Large intestine (tissue), 12 donors: ENCODE measurements at places on chromosomes 1 and 21.
A peak's percentile ranks its signal among the peaks of the same experiment; 100 is the strongest.

GRCh38 chr1:207847116-207847515 is 63.8 kb downstream of the CD34 start:
- DNase-seq: no peak

- no peak for DNase-seq
These were observed 146.3 kb downstream of the TSEN15 start for GRCh38 chr1:184197831-184198230.

GRCh38 chr1:185964946-185965345 is 230.8 kb downstream of the HMCN1 start:
- DNase-seq: no peak

GRCh38 chr21:32741336-32741735 is 13.5 kb upstream of the SYNJ1 start:
- no peak for DNase-seq

DNA sequence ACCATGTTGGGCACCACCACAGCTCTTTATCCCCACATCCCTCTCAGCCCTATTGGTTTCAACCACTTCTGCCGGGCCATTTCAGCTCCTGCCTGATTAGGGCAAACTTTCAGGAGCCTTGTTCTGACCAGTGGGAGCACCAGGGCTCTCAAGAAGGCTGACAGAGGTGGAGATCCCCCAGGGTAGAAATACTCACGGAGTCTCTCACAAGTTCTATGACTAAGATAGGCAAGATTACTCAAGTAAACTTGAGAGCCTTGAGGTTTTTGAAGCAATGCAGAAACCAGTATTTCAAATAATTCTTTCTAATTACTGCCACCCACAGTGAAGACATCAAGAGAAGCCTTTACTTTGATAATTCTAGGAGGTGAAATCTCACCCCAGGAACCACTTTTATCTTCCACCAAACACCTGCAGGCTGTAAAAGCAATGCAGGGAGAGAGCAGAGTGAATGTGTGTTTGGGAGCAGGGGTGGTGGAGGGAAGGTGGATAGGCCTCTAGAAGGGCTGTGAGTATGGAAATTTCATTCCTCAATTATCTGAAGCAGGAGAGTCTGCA is 6.6 kb upstream of the PTCH2 start:
- DNase-seq: no peak

GRCh38 chr1:9849691-9850441 is 26.1 kb upstream of the CLSTN1 start:
- DNase-seq: no peak

- no peak for DNase-seq
These were observed 53.4 kb upstream of the COL6A1 start for GRCh38 chr21:45927851-45928850.

DNA sequence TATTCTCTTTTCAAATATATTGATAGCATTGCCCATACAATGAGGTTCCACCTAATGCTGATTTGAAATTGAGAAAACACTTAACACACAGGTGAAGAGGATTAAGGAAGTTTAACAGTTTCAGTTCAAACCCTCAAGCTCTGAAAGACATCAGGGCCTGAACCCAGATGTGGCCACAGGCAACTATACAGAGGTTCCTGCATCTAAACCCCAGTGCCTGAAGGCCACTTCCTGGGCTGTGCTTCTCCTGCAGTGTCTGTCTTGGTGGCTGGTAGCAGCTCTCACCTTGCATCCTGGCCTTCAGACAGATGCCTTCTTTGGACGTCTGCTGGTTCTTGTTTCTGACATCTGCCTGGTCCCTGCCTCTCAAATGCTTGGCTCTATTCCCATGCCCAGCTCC is 25.1 kb upstream of the NGF start:
- DNase-seq: no peak

DNA sequence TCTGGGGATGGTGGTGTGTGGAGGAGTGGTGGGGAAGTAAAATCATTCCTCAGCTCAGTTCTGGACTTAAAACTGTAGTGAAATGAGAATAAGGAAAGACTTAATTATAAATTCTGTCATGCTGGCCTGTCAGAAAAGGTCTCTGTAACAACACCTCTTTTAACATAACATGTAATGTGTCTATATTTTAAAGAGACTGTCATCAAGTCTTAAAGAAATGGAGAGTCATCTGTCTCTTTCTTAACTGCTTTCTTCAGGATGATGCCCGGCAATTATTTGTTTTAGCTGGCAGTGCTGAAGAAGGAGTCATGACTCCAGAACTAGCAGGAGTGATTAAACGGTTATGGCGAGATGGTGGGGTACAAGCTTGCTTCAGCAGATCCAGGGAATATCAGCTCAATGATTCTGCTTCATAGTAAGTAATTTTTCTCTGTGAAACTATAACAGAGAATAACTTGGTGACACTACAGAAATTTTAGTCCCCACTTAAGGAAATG is 30.6 kb downstream of the GNAI3 start:
- DNase-seq: no peak

- DNase-seq: no peak
These were observed 546.7 kb downstream of the PTPRU start for GRCh38 chr1:29782846-29783507.

GRCh38 chr1:155198547-155198906 is 9.2 kb downstream of the THBS3 start:
- no peak for DNase-seq

- no peak for DNase-seq
These were observed 1064.9 kb downstream of the TTLL7 start for GRCh38 chr1:82934074-82934473.

DNA sequence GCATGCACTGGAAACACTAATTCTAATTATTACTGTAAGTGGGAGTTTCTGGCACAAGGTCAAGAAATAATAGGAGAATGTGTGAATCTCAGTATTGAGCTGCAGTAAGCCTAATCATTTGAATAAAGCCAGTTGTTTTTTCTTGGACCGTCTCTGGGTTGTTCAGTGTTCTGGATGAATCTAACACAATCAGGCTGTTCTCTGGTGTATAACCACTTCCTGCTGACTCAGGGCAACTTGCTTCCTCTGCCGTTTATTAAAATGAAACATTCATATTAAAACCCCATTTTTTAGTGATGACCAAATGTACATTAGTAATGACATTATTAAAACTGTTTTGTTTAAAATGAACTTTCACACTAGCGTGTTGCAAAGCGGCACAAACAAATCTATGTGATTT is 273.1 kb upstream of the SNX7 start:
- no peak for DNase-seq

GRCh38 chr1:110230381-110231199 is 20.5 kb downstream of the KCNC4 start:
- DNase-seq: no peak

DNA sequence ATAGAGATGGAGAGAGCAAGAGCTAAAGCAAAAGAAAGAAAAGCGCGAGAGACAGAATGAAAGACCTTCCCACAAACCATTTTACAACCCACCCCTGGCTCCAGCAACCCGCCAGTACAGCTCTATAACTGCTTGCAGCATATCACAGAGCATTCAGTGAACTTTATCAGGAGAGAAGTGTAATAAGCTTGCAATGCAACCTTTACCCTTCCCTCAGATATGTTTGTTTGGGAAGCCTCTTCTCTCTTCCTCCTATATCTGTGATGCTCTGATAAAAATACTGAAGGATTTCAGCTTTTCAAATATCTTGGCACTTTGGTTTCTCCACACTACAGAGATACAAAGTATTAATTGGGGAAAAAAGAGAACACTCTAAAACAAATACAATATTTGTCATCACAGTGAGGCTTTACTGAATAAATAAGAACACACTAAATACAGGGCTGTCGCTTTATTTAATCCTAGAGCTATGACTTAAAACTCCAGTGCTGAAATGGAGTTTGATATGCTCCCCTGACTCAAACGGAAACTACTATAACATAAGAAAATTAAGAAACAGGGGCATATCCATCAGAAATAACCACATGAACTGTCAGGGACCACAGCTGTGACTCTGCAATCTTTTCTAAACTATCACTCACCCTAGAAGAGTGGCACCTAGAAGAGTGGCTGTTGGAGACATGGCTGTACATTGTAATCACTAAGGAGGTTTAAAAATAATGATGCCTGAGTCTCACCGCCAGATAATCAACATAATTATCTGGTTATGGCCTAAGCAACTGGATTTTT is 6.7 kb downstream of the CRP start:
- peak; percentile 61 for DNase-seq

DNA sequence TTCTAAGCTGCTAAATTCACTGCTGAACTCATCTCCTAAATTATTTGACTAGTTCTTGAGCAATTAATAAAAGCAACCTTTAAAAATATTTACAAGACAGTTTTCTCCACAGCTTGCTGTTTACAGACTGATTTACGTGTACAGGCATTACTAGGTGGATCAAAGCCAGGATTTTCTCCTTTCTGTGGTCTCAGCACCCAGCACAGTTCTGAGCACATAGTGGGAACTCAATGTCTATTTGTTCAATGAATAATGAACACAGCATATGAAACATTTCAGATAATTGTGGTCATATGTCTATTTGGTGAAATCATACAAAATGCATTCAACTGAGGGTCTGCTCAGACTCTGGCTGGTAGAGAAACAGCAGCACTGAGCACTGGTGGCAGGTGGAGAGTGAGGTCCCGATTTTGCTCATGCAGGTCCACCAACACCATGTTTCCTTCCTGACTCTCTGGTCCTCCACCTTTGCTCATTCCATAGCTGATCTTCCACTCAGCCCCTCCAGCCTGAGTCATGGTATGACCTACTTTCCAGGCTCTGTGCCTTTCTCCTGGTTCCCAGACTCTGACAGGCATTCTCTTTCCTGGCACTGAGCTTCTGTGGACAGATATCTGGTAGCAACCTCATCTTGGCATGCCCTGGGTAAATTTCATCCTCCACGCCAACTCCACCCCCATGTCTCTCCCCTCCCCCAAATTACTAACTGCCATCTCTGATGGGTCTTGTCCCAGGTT is 311.3 kb downstream of the TGFB2 start:
- DNase-seq: no peak

- peak; percentile 53 for DNase-seq
These were observed 44.7 kb downstream of the PLEKHA6 start for GRCh38 chr1:204314893-204315658.
